ENCODE measurements at places on chromosomes 13 and 19. TPM values are rescaled to one million over a fixed set of nuclear protein-coding genes. Genes with fewer than 3 reads are reported as not detected.

DNA sequence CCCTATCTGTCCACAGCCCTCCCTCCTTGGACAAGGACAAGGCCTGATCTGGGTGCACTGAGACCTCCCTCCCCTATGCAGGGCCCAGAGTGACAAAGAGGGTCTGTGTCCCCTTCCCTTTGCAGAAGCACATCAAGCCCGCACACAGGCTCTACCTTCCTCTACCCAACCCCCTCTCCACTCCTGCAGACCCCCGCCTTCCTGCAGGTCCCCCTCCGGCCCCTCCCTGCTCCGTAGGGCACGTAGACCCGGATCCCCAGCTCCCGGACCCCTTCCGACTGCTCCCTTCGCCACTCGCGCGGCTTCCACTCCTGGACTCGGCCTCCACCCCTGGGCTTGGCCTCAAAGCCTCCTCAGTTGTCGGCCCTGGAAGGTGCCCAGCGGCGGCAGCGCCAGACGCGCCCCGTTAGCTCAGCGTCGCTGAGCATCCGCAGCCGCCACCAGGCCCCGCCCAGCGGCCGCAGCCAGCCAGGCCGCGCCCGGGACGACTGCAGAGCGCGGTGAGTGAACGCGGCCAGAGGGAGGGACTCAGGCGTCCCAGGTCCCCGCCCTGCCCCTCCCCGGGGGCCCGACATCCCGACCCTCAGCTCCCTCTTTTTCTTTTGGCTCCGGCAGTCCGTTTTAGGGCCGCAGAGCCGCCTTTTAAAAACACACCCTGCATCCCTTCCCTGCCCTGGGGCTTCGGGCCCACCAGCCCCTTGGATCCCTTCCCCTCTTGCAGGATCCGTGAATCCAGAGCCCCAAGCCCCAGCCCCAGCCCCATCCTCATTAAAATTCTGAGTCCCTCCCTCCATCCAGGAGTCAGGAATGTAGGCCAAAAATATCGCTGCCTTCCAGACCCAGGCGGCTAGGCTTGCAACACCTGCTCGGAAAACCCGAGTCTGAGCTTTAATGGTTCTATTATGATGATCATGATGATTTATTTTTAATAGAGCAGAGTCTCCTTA is 1.5 kb upstream of the MYADM start:
- H3K4me3 ChIP-seq: peak overlapping the region; percentile 95
- peak overlapping the region; percentile 94 for H3K27ac ChIP-seq
- DNase-seq: peak; percentile 71
- H3K36me3 ChIP-seq: peaks cover 7% of the 10 kb centered on the region
- H3K27me3 ChIP-seq: no peaks in the 10 kb centered on the region

GRCh38 chr13:27406178-27406939 is 18.1 kb upstream of the GTF3A start:
- H3K4me1 ChIP-seq: peaks cover 36% of the 10 kb centered on the region
- H3K27ac ChIP-seq: peak overlapping the region; percentile 79
- DNase-seq: peak; percentile 77
- no peaks in the 10 kb centered on the region for H3K27me3 ChIP-seq
- no peak overlapping the region for H3K4me3 ChIP-seq
- H3K36me3 ChIP-seq: no peaks in the 10 kb centered on the region

- H3K4me3 ChIP-seq: no peak overlapping the region
- peaks cover 22% of the 10 kb centered on the region for H3K4me1 ChIP-seq
- H3K27ac ChIP-seq: no peak overlapping the region
- no peaks in the 10 kb centered on the region for H3K27me3 ChIP-seq
- H3K36me3 ChIP-seq: peaks cover 37% of the 10 kb centered on the region
Observed at GRCh38 chr19:58284199-58284598, 5.4 kb downstream of the ZNF8 start.

- H3K4me3 ChIP-seq: no peak overlapping the region
- H3K36me3 ChIP-seq: no peaks in the 10 kb centered on the region
- no peaks in the 10 kb centered on the region for H3K27me3 ChIP-seq
- no peak for DNase-seq
Observed at GRCh38 chr19:51210191-51210784, 14.6 kb upstream of the CD33 start.

GRCh38 chr19:12881172-12881808 is at the start of gene DNASE2:
DNASE2 (minus strand) TSS chr19:12881449; CDS start chr19:12881375, 74 bp downstream.
- peaks cover 25% of the 10 kb centered on the region for H3K36me3 ChIP-seq
- peaks cover 23% of the 10 kb centered on the region for H3K27me3 ChIP-seq
- peak; percentile 98 for DNase-seq

DNA sequence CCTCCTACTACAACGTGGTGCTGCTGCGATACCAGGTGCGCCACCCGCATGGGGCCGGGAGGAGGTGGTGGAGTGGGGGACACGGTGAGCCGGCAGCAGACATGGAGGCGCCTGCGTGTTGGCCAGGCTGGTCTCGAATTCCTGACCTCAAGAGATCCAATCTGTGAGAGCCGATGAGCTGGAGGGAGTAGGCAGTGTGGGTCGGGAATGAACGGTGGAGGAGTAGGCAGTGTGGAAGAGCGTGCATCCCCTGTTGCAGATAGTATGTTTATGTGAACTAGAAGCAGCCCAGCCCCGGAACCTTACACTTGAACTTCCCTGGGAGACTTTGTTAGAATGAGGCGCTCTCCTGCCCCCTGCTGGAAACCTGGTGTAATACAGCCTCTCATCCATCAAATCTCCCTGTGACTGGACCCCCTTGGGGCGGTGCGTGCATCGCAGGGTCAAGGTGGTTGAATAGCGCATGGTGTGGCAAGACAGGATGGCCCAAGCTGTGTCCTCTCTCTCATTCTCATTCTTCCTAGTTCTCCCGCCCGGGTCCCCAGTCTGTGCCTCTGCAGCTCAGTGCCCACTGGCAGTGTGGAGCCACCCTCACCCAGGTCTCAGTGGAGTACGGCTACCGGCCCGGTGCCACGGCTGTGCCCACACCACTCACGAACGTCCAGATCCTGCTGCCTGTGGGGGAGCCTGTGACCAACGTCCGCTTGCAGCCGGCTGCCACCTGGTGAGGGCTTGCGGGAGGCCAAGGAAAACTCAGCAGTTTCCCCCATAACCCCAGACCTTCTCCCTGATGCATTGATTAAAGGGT is 10.5 kb upstream of the B3GNT3 start:
- no peaks in the 10 kb centered on the region for H3K4me1 ChIP-seq
- H3K27me3 ChIP-seq: peaks cover 36% of the 10 kb centered on the region
- no peak overlapping the region for H3K4me3 ChIP-seq
- H3K27ac ChIP-seq: no peak overlapping the region
- peak; percentile 78 for DNase-seq
- no peaks in the 10 kb centered on the region for H3K36me3 ChIP-seq

DNA sequence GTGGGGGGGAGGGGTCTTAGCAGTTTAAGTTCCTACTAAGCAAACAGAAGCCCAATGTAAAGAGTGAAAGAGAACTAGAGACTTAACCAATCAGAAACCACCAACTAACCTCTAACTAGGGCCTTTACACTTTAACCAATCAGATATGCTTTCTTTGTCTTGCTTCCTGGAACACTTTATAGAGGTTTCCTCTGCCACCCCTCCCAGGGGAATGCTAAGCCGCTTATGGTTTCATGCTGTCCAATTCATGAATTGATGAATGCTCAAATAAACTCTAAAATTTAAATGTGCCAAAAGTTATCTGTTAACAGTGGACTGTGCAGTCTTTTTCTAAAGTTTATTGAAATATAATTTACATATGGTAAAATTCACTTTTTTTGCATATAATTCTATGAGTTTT is 33.9 kb upstream of the LATS2 start:
- H3K27me3 ChIP-seq: no peaks in the 10 kb centered on the region
- DNase-seq: no peak
- no peaks in the 10 kb centered on the region for H3K36me3 ChIP-seq
- no peak overlapping the region for H3K27ac ChIP-seq

GRCh38 chr13:97121894-97122293 is 100.2 kb upstream of the MBNL2 start:
- DNase-seq: no peak
- H3K36me3 ChIP-seq: no peaks in the 10 kb centered on the region

- H3K27me3 ChIP-seq: no peaks in the 10 kb centered on the region
- H3K36me3 ChIP-seq: peaks cover 99% of the 10 kb centered on the region
- peak overlapping the region; percentile 86 for H3K27ac ChIP-seq
- no peaks in the 10 kb centered on the region for H3K4me1 ChIP-seq
- peak overlapping the region; percentile 35 for H3K4me3 ChIP-seq
- DNase-seq: peak; percentile 33
Observed at GRCh38 chr19:10817291-10818038, 18.5 kb downstream of the TMED1 start.

- peak overlapping the region; percentile 92 for H3K27ac ChIP-seq
- DNase-seq: peak; percentile 63
- peak overlapping the region; percentile 99 for H3K4me3 ChIP-seq
- no peaks in the 10 kb centered on the region for H3K27me3 ChIP-seq
- peaks cover 7% of the 10 kb centered on the region for H3K36me3 ChIP-seq
Observed at GRCh38 chr19:15417699-15418098, 1.1 kb downstream of the AKAP8L start.

- DNase-seq: peak; percentile 87
- no peaks in the 10 kb centered on the region for H3K27me3 ChIP-seq
- H3K4me3 ChIP-seq: no peak overlapping the region
- H3K27ac ChIP-seq: no peak overlapping the region
- peaks cover 28% of the 10 kb centered on the region for H3K4me1 ChIP-seq
- peaks cover 26% of the 10 kb centered on the region for H3K36me3 ChIP-seq
Observed at GRCh38 chr13:98445340-98446233, 131.3 kb downstream of the STK24 start.

DNA sequence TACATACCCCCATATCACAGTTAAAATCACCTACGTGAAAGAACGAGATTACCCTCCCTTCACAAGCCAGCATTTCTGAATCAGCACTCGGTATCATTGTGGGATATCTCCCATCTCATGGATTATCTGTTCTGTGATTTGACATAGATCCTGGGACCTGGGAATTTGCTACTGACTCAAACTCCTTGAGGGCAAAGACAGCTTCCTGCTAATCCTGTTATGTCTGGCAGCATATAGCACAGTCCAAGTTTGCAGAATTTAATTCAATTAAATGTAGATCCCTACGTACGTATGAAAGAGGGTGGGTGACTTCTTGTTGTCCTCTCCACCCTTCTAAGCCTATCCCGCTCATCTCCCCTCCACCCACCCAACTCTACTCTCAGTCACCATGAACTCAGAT is 476.5 kb downstream of the KLF5 start:
- DNase-seq: no peak
- no peak overlapping the region for H3K27ac ChIP-seq
- H3K4me1 ChIP-seq: no peaks in the 10 kb centered on the region
- H3K4me3 ChIP-seq: no peak overlapping the region
- no peaks in the 10 kb centered on the region for H3K27me3 ChIP-seq
- no peaks in the 10 kb centered on the region for H3K36me3 ChIP-seq

- no peak for DNase-seq
- H3K4me3 ChIP-seq: peak overlapping the region; percentile 43
- H3K27me3 ChIP-seq: no peaks in the 10 kb centered on the region
- H3K4me1 ChIP-seq: peaks cover 49% of the 10 kb centered on the region
Observed at GRCh38 chr19:18282021-18282787, 782 bp upstream of the JUND start.

GRCh38 chr13:34161931-34162543 is 344.1 kb downstream of the RFC3 start:
- peak overlapping the region; percentile 77 for H3K27ac ChIP-seq
- DNase-seq: no peak
- peaks cover 29% of the 10 kb centered on the region for H3K4me1 ChIP-seq
- no peaks in the 10 kb centered on the region for H3K27me3 ChIP-seq
- no peaks in the 10 kb centered on the region for H3K36me3 ChIP-seq
- H3K4me3 ChIP-seq: no peak overlapping the region

GRCh38 chr13:57638186-57638890 is 6.8 kb downstream of the PCDH17 start:
- H3K4me1 ChIP-seq: no peaks in the 10 kb centered on the region
- H3K36me3 ChIP-seq: no peaks in the 10 kb centered on the region
- DNase-seq: no peak
- H3K27ac ChIP-seq: no peak overlapping the region

- no peak overlapping the region for H3K4me3 ChIP-seq
- peak overlapping the region; percentile 69 for H3K27ac ChIP-seq
- no peaks in the 10 kb centered on the region for H3K27me3 ChIP-seq
Observed at GRCh38 chr13:44197791-44198770, 175.5 kb upstream of the SERP2 start.

DNA sequence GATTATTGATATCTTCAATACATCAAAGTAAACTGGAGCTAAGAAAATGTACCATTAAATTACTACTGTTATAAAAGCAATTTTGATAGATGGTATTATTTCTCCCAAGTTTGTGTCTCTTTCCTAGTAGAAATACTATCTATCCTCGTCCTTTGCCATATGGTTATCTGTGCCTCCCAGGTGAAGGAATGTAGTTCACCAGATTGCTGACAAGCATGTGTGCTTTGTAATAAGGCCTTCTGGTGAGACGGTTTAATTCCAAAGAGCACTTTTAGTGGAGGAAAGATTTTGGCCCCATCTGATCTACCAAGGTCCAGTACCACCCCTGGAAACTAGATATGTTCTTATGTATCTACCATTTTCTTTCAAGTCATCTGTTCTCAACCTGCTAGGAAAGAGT is 243.6 kb downstream of the DLEU7 start:
- no peak overlapping the region for H3K4me3 ChIP-seq
- no peaks in the 10 kb centered on the region for H3K36me3 ChIP-seq
- no peaks in the 10 kb centered on the region for H3K27me3 ChIP-seq

DNA sequence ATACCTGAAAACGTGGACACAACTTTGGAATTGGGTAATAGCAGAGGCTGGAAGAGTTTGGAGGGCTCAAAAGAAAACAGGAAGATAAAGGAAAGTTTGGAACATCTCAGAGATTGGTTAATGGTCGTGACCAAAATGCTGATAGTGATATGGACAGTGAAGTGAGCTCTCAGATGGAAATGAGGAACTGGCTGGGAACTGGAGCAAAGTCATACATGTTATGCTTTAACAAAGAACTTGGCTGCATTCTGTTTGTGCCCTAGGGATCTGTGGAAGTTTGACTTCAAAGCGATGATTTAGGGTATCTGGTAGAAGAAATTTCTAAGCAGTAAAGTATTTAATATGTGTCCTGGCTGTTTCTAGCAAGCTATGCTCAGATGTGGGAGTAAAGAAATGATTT is 136.2 kb downstream of the DNAJC3 start:
- no peak overlapping the region for H3K4me3 ChIP-seq
- H3K27me3 ChIP-seq: no peaks in the 10 kb centered on the region
- no peak for DNase-seq
- H3K27ac ChIP-seq: no peak overlapping the region
- peaks cover 37% of the 10 kb centered on the region for H3K36me3 ChIP-seq
- no peaks in the 10 kb centered on the region for H3K4me1 ChIP-seq

DNA sequence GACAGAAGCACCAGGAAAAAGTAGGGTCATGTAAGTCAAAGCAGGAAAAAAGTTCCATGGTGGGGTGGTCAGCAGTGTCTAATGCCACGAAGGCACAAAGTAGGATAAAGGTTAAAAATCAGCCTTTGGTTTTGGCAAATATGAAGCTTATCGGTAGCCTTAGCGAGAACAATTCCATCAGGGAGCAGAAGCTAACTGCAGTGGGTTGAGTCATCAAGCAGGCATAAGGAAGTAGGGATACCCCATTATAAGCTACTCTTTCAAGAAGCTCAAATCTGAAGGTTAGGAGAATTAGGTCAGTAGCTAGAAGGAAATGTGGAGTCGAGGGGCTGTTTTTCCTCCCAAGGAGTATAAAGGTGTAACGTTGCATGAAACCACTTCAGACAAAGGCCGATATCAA is 57.5 kb upstream of the USPL1 start:
- peak; percentile 50 for DNase-seq
- H3K4me1 ChIP-seq: peaks cover 4% of the 10 kb centered on the region
- no peaks in the 10 kb centered on the region for H3K27me3 ChIP-seq
- H3K27ac ChIP-seq: no peak overlapping the region

The HSD17B14 gene
- total RNA-seq: 41.4 TPM

The KANK3 gene
- not detected for total RNA-seq

The SLC25A41 gene
- total RNA-seq: not detected

The SCN1B gene
- not detected for total RNA-seq

The IZUMO2 gene
- total RNA-seq: not detected

The PGLYRP1 gene
- total RNA-seq: not detected

The SMAD9 gene
- 12.2 TPM for total RNA-seq

The CCDC8 gene
- total RNA-seq: 0.89 TPM

All from stomach (tissue), 19 donors.